Hepatocyte (in vitro differentiated cells): ENCODE measurements at places on chromosomes 6 and 20. TPM values are rescaled to one million over a fixed set of nuclear protein-coding genes. Genes with fewer than 3 reads are reported as not detected.

GRCh38 chr6:27541212-27541932, 68.5 kb upstream of the ZNF184 start:
- no peak for DNase-seq
- peaks cover 57% of the 10 kb centered on the region for H3K27me3 ChIP-seq
- H3K36me3 ChIP-seq, result no peaks in the 10 kb centered on the region
- H3K4me1 ChIP-seq, result no peaks in the 10 kb centered on the region

IRF4 gene
- polyA plus RNA-seq, result 0.02 TPM in 1 of 2 replicates, not detected in the other

SLC22A3 gene
- 29.6 and 34.9 TPM in 2 replicates for polyA plus RNA-seq

- H3K4me1 ChIP-seq, result no peaks in the 10 kb centered on the region
- H3K27me3 ChIP-seq, result no peaks in the 10 kb centered on the region
- DNase-seq, result no peak
Measured at GRCh38 chr6:44367681-44368080, 19.8 kb upstream of the CDC5L start.

GRCh38 chr6:35302604-35303241, 5.1 kb downstream of the DEF6 start:
- no peaks in the 10 kb centered on the region for H3K27me3 ChIP-seq
- DNase-seq, result peak; percentile 50
- no peaks in the 10 kb centered on the region for H3K36me3 ChIP-seq
- no peak overlapping the region for H3K4me3 ChIP-seq
- peak overlapping the region; percentile 33 for H3K27ac ChIP-seq

GRCh38 chr6:136511397-136511796, 38.8 kb downstream of the MAP7 start:
- no peaks in the 10 kb centered on the region for H3K27me3 ChIP-seq
- H3K27ac ChIP-seq, result peak overlapping the region; percentile 60
- no peaks in the 10 kb centered on the region for H3K36me3 ChIP-seq
- no peak overlapping the region for H3K4me3 ChIP-seq
- no peak for DNase-seq
- H3K4me1 ChIP-seq, result peaks cover 17% of the 10 kb centered on the region

HCK gene
- polyA plus RNA-seq, result 0.54 and 0.90 TPM in 2 replicates

SLC13A3 gene
- 6.7 and 9.4 TPM in 2 replicates for polyA plus RNA-seq
